ENCODE measurements at places on chromosomes 3 and 15. TPM values are rescaled to one million over a fixed set of nuclear protein-coding genes. Genes with fewer than 3 reads are reported as not detected.

Gene LRRIQ4
- total RNA-seq: not detected

Gene RASGRP1
- total RNA-seq: 0.50 TPM

Gene CCDC39
- not detected for total RNA-seq

Gene HACL1
- total RNA-seq: 17.8 TPM

Gene SCN5A
- total RNA-seq: 2.3 TPM

Gene USP4
- total RNA-seq: 31.8 TPM

Gene EIF4E3
- total RNA-seq: 3.5 TPM

Gene PLCB2
- total RNA-seq: 1.7 TPM

Gene PARL
- total RNA-seq: 64.7 TPM

Gene KAT2B
- total RNA-seq: 4.9 TPM

Gene PCSK6
- total RNA-seq: 1.3 TPM

Gene GHSR
- not detected for total RNA-seq

Gene FGD5
- total RNA-seq: 2.6 TPM

Gene ADAMTS7
- total RNA-seq: 25.5 TPM

Gene HESX1
- 0.67 TPM for total RNA-seq

Gene TMEM62
- 15.2 TPM for total RNA-seq

Gene CTXN2
- not detected for total RNA-seq

Gene ECT2
- 16.4 TPM for total RNA-seq

Gene APOD
- total RNA-seq: not detected

Gene TMEM207
- total RNA-seq: not detected

Gene HYAL1
- total RNA-seq: 0.27 TPM

Gene GABRR3
- total RNA-seq: not detected

Gene MELTF
- total RNA-seq: 24.0 TPM

Gene HRG
- total RNA-seq: not detected

Gene KCNMB3
- total RNA-seq: 1.7 TPM

Gene DNASE1L3
- not detected for total RNA-seq

Gene P2RY14
- total RNA-seq: not detected

Gene GOLGA6D
- total RNA-seq: not detected

Gene POPDC2
- 2.1 TPM for total RNA-seq

Gene PYGO1
- total RNA-seq: 4.6 TPM

Gene EPM2AIP1
- total RNA-seq: 16.5 TPM

Gene GPX1
- 208 TPM for total RNA-seq

Data from astrocyte (in vitro differentiated cells and primary cell).